ENCODE measurements at places on chromosomes 2 and 18. TPM values are rescaled to one million over a fixed set of nuclear protein-coding genes. Genes with fewer than 3 reads are reported as not detected.

ITGA6 gene
- 0.42 TPM for total RNA-seq

CYP27A1 gene
- 0.49 TPM for total RNA-seq

UCN gene
- total RNA-seq = 1.2 TPM

FOXI3 gene
- not detected for total RNA-seq

TFCP2L1 gene
- total RNA-seq = 0.05 TPM

DNA sequence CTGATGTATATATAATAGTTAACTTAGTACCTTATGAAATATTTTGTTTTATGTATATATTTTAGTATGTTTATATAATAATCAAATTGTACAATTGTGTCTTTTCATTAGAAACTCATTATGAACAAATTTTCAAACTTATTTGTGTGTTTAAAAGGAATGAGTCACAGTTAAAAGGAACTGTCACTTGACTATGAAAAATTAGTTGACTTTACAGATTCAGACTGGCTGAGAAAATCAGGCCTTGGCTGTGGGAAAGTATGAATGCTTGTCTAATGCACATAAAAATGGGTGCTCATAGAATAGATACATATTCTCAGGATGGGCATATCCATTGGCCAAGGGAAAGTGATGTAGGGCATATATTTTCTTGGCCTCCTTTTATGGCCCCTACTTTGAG is 576.8 kb downstream of the SATB2 start:
- DNase-seq = no peak

DNA sequence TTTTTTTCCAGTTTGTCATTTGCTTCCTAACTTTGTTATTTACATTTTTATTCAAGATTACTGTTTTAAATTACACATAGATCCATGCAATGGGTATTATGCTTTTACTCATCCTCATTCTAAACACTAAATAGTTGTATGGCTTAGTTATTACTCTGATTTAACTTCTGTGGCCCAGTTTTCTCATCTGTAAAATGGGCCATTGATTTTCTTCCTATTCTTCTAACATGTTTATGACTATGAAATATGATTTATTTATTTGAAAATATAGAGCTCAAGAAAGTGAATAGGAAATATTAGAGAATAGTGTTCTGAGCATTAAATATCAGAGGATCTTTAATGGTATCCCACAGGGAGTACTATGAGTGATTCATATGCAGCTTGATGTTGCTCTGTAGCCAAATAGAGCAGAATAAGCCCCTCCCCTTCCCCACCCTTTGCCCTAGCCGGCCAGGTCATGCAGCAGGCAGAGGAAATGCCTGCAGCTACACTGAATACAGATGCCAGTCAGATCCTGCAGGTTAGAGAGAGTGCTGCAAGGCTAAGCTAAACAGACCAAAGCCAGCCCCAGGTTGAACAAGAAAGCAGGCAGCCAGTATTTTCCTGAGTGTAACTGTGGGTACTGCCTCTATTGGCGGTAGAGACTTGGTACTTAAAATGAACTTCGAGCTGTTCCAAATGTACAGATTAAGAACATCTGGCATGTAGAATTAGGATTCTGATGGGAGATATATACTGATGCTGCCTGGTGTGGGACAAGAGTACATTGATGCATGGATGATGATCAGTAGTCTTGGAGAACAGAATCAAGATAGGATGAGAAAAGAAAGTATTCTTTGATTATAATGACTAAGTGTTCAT is 11.7 kb upstream of the ACYP2 start:
- peak; percentile 48 for DNase-seq

GRCh38 chr18:68583685-68584084 is 131.2 kb downstream of the TMX3 start:
- no peak for DNase-seq

- no peak for DNase-seq
These were observed at the start of gene REEP1 for GRCh38 chr2:86337244-86337835. Gene REEP1, minus strand, starts transcription at chr2:86337626. Its CDS starts 116 bp downstream, at chr2:86337510.

DNA sequence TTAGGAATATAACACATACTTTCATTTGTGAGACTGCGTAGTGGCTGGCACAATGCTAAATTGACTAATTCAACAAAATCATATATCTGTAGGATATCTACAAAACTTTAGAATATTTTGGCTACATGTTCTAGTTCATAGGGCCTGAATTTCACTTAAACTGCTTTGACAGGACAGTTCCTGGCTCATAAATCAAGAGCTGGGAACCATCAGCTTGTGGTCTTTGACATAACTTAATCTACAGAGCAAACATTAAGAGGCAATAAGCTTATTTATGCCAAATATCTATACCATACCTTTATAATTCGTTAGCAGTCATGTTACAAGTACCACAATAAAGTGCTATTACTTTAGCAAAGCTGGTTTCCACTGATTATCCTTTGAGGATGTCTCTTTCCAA is 83.5 kb downstream of the ROCK2 start:
- no peak for DNase-seq

GRCh38 chr2:24016376-24016761 is 6.5 kb downstream of the MFSD2B start:
- DNase-seq = no peak

GRCh38 chr18:71249791-71250190 is 960.9 kb downstream of the SOCS6 start:
- DNase-seq = no peak

DNA sequence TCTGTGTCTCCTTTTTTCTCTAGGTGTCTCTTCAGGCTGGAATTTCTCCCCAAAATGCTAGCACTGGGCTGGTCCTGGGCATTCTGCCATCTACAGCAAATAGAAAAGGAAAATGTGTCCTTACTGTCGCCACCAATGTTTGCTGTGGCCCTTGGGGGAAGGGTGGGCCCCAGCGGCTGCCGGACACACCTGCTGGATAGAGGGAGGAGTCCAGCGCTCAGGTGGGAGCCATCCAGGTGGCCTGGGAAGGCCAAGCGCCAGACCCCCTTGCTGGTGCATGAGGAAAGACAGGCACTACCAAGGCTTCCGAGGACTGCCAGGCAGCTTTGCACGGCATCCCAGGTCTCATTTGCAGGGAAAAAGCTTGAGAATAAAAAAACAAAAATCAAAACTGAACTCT is 147.7 kb upstream of the GATA6 start:
- DNase-seq = no peak

GRCh38 chr18:78780719-78781600 is 198.7 kb upstream of the SALL3 start:
- no peak for DNase-seq

GRCh38 chr18:36504928-36505327 is 207.4 kb downstream of the FHOD3 start:
- no peak for DNase-seq

DNA sequence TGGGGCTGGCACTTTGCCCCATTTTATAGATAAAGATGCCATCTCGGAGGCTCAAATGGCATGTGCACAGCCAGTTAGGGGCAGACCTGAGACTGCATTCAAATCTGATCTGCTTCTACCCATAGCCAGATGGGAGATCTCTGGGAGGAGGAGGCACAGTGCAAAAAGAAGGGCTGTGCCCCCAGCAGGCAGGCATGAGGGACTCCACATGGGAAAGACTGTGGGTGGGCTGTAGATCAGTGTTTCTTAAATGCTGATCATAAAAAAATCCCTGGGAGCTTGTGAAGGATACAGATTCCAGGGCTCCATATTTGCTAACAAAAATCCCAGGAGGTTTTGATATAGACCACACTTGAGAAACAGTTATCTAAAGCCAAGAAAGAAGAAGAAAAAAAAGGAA is 15.2 kb downstream of the PAX8 start:
- no peak for DNase-seq

DNA sequence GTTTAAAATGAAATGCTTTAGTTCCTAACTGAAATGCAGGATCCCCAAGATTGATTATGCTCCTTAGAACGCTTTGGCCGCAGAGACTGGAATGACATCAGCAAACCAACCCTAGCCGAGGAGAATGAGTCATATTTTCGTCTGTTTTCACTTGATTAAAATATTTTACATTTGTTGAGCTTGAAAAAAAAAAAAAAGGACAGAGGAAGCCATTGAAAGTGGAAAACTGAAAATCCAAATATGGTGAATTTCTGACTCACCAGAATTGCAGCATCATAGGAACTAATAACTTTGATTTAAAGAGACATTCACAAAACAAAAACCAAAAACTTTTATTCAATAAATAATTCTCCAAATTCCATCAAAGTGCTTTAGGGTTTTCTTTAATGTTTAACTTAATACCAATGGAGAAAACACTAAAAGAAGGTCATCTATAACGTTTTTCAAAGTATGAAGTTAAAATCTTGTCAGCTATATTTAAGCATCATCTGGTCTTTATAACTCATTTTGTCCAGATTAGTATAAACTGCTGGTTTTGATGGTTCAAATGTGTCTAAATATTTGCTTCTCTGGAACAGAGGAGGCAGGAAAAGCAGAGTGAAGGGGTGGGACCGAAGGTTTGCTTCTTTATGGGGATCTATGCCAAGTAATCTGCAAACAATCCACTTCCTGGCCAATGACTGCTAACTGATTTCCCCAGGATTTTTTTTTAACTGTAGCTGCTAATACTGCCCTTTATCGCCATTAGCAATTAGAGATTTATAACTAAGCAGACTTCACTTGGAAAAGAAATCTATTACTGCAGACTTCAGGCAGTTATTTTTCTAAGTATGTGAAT is 30.9 kb upstream of the COL5A2 start:
- DNase-seq = no peak

DNA sequence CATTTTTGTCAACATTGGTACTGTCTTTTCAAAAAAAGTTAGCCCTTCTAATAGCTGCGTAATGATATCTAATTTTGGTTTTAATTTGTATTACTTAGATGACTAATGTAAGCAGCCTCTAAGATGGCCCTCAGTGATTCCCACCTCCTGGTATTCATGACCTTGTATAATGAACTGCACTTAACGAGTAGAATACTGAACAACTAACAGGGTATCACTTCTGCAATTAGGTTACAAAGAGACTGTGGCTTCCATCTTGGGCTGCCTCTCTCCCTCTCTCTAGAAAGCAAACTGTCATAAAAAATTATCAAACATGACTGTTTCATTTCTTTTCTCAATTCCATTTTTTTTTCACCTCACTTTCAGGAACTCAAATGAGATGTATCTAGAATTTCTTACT is 120.9 kb downstream of the RNF152 start:
- no peak for DNase-seq

GRCh38 chr2:31388736-31389135 is 25.8 kb downstream of the XDH start:
- DNase-seq = no peak

DNA sequence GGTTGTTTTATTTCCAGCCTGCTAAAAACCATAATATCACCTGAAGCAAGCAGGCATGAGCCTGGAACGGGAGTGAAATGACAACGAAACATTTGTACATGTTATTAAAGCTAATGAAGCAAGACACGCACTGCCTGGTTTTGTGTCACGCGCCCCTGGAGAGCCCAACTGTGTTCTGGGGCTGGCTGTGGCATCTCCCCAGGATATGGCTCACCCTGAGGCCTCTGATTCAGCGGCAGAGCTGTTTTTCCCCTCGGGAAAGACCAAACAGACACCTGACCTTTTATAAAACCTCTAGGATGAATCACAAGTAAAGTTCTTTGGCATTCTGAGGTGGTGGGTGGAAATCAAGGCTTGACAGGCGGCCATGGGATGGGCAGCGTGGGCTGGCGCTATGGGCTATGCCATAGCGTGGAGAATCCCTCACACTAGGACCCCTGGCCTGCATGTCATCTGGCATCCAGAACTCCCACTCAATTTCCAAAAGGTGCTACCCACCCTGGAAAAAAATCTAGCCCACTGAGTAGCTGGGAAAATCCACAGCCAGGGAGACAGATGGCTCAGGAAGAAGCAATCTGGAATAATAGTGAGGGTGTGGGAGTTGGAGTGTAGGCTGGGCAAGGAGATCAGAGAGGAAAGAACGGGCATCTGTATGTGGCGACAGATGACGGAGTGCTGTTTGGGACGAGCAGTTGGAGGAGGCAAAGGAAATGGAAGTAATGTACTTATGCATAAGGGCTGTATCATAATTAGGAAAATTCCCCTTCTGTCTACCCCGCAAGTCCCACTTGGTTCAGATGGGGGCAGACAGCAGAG is 262.0 kb downstream of the AFF3 start:
- DNase-seq = no peak

DNA sequence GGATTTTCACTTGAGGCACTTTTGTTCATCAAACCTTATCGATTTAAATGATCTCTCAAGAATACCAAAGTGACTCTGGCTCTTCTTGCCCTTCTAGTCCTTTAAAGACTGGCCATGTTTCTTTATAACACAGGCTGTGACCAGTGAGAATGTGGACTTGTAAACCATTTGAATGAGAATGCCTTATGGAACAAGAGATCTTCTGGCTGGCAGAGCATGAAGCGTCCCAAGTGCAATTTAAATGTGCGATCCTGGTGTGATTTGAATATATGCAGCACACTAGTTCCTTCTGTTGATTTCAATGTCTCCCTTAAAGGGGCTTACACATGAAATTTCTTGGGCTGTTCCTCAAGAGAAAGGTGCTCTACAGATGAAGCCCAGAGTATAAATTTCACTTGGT is 262.4 kb upstream of the CCDC68 start:
- DNase-seq = no peak

DNA sequence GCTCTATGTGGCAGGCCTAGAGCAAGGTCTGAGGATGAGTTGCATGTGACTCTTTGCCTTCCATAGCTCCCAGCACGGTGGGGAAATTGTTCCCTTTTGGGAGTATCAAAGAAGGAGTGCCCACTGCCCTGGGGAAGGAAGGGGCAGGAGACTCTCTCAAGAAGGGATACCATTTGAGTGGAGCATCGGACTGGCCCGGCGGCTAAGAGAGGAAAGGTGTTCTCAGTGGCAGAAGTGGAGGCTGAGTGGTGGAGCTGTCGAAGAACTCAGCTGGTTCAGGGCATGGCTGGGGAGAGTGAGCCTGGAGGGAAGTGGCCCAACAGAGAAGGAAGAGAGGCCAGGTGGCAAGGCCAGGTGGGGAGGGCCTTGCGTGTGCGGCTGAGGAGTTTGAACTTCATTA is 235.2 kb downstream of the DYSF start:
- DNase-seq = no peak

All from activated B cell treated with CpG ODN at 0.5 μM for 24 hours (primary cell).